ENCODE measurements at places on chromosomes 1 and 21.

DNA sequence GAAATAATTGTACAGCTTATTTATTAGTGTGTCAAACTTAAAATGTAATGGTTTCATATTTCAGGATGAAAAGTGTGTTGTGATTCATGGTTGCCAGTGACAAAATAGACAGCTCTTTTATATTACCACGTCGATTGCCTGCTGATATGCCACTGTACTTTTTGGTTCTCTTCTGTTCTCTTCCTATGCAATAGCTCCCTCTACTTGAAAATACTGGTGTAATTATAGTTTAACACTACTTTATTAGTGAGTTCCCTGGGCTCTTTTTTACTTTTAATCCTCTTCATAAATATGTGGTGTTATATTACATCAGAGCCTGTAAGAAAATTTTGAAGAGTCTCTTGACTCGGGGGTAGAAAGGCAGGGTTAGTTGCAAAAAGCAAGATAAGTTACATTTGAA lies 111.3 kb downstream of the PATJ start:
- DNase-seq = no peak

DNA sequence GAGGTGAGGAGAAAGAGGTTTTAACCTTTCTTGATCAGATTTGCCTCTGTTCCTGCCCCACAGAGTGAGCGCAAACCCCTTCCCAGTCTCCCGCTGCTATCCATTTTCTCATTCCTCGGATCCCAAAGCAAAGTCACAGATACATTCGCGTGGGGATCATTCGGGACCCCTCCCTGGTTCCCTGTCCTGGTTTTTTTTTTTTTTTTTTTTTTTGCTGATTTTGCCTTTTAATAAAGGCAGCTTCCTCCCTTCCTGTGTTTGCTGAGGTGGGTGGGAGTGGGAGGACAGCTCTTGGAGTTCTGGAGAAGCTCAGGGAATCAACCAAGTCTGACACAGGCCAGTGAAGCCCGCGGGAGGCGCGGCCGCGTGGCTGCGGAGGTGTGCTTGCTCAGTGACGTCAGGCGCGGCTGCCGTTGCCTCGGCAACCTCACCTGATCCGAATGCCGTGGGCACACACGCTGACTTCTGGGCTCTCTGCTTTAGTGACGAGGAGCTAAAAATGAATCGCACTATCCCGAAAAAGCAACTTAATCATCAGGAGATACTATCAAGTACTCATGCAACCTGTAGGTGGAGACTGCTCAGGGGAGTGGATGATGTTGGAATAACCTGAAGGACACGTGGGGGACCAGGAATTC lies 106.4 kb downstream of the TBX19 start:
- peak; percentile 73 for DNase-seq

- no peak for DNase-seq
These were observed 318.9 kb upstream of the PBX1 start for GRCh38 chr1:164240081-164240480.

GRCh38 chr1:173202424-173203145 lies 4.5 kb downstream of the TNFSF4 start:
- no peak for DNase-seq

- peak; percentile 57 for DNase-seq
These were observed 14.4 kb downstream of the CD58 start for GRCh38 chr1:116556289-116557006.

DNA sequence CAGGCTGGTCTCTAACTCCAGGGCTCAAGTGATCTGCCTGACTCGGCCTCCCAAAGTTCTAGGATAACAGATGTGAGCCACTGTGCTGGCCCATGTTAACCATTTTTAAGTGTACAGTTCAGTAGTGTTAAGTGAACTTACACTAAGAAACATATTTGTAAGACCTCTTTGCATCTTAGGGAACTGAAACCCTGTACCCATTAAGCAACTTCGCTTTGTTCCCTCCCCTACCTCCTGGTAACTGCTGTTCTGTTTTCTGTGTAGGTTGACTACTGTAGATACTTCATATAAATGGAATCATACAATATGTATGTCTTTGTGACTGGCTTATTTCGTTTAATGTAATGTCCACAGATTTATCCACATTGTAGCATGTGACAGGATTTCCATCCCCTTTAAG lies 11.0 kb downstream of the NUDC start:
- no peak for DNase-seq

GRCh38 chr1:156496211-156496761 lies 4.3 kb downstream of the MEF2D start:
- DNase-seq = no peak

DNA sequence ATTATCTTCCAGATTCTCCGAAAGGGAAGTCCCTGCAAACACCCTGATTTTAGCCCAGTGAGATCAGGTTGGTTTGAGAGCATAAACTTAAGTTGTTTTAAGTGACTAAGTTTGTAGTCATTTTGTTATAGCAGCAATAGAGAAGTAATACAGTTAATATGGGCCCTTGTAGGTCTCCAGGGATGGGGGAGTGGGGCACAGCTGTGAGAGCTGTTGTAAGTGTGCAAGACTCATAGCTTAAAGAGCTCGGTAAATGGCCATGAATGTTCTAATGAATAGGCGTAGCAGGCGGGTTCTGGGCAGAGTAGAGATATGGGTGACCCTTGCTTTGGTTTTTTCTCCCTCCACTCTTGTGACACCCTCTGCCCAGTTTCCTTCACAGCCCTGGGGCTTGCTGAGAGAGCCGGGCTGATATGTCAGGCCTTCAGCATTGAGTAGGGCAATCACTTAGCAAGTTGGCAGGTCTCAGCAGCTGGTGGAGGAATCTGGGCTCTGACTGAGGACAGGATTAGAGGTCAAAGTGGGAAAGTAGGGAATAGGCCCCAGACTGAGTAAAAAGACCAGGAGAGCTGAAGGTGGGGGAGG lies 16.0 kb upstream of the ID3 start:
- DNase-seq = no peak

DNA sequence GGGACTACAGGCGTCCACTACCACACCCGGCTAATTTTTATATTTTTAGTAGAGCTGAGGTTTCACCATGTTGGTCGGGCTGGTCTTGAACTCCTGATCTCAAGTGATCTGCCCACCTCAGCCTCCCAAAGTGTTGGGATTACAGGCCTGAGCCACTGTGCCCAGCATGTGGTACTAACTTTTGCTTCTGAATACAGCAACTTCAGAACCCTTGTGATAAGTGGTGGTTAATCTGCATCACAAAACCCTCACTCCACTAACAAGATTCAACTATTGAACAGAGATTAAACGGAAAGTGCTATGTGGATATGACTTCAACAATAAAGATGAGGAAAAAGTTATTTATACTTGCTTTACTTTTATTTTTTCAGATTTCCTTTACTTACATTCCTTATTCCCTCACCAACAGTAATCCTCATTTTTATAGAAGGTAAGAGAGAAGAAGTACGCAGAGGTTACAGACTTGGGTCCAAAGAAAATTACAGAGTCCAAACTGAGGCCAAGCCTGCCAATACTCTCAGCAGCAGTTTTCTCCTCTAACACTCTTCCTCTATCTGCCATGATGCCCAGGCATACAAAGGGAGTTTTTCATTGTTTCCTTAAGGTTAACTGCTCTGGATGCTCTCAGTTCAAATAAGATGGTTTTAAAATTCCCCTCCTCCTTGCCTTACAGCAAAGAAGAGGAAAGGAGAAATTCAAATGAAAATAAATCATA lies 44.3 kb downstream of the SLC16A1 start:
- no peak for DNase-seq

DNA sequence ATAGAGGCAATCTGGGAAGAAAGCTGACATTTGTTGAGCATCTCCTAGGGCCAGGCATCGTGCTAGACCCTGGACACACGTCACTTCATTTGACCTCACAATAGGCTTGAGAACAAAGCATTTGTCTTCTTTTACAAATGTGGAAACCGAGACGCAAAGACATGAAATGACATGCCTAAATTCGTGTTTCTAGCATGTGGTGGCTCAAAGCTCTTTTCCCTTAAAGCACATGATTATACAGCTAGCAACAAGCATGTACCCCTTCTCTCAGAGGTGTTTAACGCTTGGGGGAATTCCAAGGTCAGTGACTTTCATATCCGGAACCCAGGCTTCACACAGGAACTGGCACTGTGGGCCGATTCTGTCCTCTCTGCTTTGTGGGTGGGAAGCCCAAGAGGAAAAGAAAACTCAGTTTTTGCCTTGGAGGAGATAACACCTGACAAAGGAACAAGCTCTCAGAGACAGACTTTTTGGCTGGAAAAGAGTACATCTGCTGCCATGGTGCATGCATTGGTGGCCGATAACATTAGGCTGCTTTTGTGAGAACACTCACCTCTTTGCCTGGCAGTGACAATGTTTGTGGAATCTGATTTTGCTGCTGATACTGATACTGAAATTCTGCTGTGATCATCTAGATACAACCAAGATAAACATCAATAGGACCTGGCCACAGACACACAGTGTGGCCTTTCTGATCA lies 15.4 kb upstream of the CD2 start:
- DNase-seq = peak; percentile 80

DNA sequence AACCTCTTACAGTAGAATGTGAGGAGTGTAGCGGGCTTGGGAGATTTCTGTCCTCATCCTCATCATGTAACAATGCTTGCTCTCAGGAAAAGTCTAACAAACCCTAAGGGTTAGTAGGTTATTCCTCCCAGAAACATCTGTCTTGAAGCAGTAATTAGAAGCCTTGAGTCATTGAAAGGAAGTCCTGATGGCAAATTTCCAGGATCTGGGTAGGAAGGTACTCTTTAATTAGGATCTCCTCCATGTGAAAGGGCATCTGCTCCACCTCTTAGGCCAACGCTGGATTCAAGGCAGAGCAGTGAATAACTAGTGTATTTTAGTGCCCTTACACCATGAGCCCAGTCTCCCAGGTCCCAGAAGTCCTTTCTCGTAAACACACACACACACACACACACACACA lies 106.6 kb upstream of the BARHL2 start:
- no peak for DNase-seq

DNA sequence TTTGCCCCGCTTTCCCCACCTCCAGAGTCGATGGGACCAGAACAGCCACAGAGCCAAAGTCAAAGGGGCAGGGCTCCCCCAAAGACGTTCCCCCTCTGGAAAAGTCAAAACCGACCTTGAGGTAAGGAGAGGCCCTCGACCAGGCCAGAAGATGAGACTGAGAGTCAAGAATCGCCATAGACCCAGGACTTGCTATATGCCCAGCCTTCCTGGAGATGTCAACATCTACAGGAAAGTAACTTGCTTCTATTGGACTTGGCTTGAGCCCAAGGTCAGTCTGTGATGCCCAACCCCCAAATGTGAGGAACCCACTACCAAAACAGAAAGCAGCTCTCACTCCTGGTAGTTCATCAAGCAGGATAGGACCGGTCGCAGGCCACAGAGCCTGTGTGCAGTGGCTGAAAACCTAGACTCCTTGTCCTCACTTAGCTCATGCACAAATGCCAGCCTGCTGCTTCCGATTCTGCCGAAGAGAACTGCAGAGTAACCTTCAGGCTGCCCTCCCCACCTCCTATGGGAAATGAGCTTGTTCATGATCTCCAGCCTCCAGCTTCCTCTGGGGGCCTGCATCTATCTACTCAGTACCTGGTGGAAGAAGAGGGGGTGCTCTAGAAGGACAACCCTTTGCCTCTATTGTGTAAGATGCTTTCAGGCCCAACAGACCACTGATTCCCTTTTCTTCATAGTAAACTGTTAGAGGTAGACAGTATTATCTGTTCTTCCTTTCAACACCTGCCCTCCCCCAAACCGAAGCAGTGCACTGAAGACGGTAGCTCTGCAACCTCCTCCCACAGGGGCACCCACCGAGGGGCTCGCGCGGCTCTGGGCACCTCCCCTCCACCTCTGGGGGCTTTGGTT lies 1.4 kb downstream of the ACOT7 start:
- no peak for DNase-seq

DNA sequence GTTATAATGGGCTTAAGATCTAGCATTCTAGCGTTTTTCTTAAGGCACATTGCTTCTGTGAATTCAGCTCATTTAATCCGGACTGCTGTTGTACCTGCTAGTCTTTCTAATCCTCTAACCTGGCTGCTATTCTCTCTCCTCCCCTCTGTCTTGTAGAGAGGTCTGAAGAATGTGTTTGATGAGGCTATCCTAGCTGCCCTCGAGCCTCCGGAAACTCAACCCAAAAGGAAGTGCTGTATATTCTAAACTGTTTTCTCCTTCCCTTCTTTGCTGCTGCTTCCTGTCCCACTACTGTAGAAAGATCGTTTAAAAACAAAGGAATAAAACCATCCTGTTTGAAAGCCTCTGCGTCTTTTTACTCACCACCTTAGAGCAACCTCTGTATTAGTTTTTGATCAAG lies 37.3 kb downstream of the CDC42 start:
- no peak for DNase-seq

- DNase-seq = no peak
These were observed 262.4 kb downstream of the USP25 start for GRCh38 chr21:15992171-15992570.

DNA sequence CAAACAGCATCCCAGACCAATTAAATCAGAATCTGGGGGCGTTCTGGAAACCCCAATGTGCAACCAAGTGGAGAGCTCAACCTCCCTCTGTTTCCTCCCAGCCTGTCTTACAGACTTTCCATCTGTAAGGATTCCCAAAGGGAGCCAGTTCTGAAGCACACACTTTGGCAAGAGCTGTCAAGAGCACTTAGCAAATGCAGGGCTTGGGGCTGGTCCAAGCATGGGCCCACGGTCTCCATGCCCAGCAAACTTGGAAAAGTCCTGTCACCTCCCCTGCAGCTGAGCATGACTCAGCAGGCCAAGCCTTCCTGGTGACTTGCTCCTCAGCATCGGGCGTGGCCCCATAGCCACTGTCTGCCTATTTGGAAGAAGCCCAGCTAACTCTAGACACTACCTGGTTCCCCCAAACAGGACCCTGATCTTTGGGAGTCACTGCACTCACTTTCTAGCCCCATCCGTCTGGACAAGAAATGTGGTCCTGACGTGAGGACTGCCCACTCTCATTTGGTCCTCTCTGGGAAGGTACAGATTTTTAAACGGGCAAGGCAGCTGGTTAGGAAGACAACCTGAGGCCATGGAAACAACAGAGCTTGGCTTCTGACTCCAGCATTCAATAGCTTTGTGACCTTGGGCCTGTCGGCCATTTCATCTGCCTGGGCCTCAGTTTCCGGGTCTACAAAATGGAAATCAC lies 16.9 kb downstream of the SLC2A1 start:
- DNase-seq = peak; percentile 43

DNA sequence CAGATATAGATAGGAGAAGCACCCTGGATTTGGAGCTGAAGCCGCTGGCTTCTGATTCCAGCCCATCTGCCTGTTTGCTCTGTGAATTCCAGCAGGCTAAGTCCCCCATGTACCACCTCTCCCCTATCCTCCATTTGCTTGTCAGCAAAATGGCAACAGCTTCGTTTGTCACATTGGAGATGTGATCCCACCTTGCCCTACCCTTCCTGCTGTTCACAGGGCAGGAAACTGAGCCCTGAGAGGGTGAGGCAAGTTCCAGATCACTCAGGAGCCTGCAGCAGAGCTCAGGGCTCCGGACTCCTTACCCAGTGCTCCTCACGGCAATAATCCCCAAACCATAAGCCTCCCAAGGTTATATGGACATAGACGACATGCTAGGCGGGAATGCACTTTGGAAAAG lies 14.9 kb downstream of the SLC2A1 start:
- no peak for DNase-seq

- no peak for DNase-seq
These were observed 170.5 kb downstream of the TOMM20 start for GRCh38 chr1:234958066-234958705.
